Stimulated activated CD8-positive, alpha-beta memory T cell treated with anti-CD3 and anti-CD28 coated beads, Interleukin-12 subunit alpha, Interleukin-12 subunit beta, amount 100 ng/mL, for 1 hour (primary cell): ENCODE measurements at places on chromosomes 3 and 15.

DNA sequence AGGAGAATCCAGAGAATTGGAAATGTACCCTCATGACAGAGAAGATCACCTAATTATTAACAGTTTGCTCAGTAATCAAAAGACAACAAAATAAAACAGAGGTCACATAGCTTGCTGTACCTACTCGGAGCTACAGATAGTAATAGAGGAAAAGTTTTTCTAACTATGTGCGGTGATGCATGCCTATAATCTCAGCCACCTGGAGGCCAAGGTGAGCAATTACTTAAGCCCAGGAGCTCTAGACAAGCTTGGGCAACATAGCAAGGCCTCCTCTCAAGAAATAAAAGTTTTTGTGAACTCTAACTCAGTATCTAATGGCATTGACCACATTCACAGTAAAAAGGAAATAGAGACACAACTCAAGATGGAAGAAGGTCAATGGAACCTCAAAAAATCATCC is 243.6 kb downstream of the ATP8B4 start:
- DNase-seq, result no peak

GRCh38 chr3:41518626-41519025 is 319.3 kb downstream of the CTNNB1 start:
- DNase-seq, result no peak

DNA sequence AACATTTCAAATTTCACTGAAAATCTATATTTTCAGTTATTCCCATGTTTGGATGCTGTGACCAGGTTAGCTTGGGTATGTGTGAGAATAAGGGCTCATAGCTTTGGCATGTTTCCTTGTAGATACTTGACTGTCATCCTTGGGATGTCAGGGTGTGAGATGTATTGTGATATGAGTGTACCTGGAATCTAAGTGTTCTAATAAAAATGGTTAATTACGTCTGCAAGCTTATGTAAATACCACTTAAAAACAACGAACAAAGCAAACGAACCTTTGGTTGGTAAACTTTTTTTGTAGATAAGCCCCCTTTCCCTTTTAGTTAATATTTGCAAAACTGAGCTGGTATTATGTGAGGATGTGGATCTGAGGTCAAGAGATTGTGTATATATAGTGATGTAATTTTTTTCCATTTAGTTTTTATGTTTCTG is 63.5 kb downstream of the FNDC3B start:
- DNase-seq, result no peak

DNA sequence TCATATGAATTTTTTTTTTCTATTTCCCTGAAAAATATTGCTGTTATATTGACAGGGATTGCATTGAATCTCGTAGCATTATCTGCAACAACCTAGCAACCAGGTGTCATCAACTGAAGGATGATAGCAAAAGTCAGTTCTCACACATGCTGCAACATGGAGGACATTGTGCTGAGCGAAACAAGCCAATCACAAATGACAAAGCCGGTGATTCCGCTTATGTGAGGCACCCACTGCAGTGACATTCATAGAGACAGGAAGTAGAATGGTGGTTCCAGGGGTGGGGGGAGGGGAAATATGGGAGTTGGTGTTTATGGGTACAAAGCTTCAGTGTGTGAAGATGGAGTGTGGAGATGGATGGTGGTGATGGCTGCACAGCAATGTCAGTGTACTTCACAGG is 7.6 kb downstream of the NIPA1 start:
- DNase-seq, result no peak

GRCh38 chr15:63038926-63039673 is 3.4 kb upstream of the TPM1 start:
- no peak for DNase-seq

GRCh38 chr3:11198070-11198469 is 43.8 kb downstream of the HRH1 start:
- no peak for DNase-seq

DNA sequence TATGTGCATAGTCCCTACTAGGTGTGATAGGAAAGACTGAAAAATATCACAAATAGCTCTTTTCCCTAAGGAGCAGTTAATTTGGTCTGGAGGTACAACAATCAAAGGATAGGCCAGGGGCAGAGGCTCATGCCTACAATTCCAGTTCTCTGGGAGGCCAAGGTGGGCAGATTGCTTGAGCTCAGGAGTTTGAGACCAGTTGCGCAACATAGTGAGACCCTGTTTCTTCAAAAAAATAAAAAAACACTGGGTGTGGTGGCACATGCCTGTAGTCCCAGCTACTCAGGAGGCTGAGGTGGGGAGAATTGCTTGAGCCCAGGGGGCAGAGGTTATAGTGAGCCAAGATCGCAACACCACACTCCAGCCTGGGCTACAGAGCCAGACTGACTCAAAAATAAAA is 30.2 kb upstream of the BHLHE40 start:
- no peak for DNase-seq

DNA sequence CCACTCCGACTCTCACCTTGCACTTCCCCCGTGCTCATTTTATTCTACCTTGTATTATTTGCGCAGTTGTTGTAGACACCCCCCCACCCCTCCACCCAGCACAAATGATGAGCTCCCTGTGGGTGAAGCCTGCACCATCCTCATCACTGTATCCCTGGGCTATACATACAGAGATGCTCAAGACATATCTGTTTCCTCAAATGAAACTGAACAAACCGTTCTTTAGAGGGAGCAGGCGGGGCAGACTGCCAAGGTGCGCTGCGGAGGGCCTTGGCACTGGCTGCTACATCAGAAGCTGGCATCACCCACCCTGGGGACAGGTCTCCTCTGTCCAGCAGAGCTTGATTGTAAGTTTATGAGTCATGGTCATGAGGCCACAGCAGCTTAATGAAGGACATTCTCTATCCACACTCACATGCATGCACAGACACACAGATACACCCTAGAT is 29.0 kb downstream of the ADCY5 start:
- DNase-seq, result no peak

- DNase-seq, result no peak
These were observed 79.3 kb downstream of the SHQ1 start for GRCh38 chr3:72768936-72769335.
